ENCODE measurements at places on chromosomes 1 and 21. TPM values are rescaled to one million over a fixed set of nuclear protein-coding genes. Genes with fewer than 3 reads are reported as not detected.

DNA sequence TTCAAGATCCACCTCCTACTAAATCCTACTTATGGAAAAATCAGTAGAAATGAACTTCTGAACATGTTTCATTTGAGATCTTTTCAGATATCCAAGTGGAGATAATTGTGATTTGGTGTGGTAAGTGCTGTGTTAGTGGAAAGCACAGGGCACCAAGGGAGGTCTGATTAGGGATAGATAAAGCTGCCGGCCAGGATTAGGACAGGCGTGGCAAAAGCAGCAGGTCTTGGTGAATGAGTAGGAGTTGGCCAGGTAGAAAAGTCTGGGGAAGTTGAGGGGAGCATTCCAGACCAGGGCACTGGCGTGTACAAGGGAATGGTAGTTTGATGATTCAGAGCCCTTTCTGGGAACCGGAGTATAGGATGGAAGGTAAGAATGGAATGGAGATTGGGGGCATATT lies 47.8 kb downstream of the AZIN2 start:
- no peak overlapping the region for H3K4me3 ChIP-seq
- H3K27ac ChIP-seq: no peak overlapping the region
- no peaks in the 10 kb centered on the region for H3K36me3 ChIP-seq
- no peak for DNase-seq

GRCh38 chr1:233566886-233567285 lies 47.0 kb upstream of the KCNK1 start:
- H3K4me3 ChIP-seq: no peak overlapping the region
- no peak overlapping the region for H3K27ac ChIP-seq
- no peaks in the 10 kb centered on the region for H3K27me3 ChIP-seq
- DNase-seq: no peak
- H3K36me3 ChIP-seq: no peaks in the 10 kb centered on the region

- no peak for DNase-seq
- H3K4me3 ChIP-seq: no peak overlapping the region
- H3K36me3 ChIP-seq: no peaks in the 10 kb centered on the region
- no peaks in the 10 kb centered on the region for H3K4me1 ChIP-seq
- H3K27me3 ChIP-seq: no peaks in the 10 kb centered on the region
- H3K27ac ChIP-seq: peak overlapping the region; percentile 80
These were observed 53.2 kb upstream of the SYNC start for GRCh38 chr1:32755810-32756159.

GRCh38 chr1:210001751-210002150 lies 63.7 kb downstream of the SYT14 start:
- no peaks in the 10 kb centered on the region for H3K27me3 ChIP-seq
- H3K4me1 ChIP-seq: no peaks in the 10 kb centered on the region
- DNase-seq: no peak
- H3K4me3 ChIP-seq: no peak overlapping the region
- H3K27ac ChIP-seq: no peak overlapping the region

CYP4B1 gene
- 50.3 TPM for total RNA-seq

Measured in sigmoid colon (tissue), 7 donors.